Right lung (tissue), 10 donors: ENCODE measurements at places on chromosomes 7 and 10. TPM values are rescaled to one million over a fixed set of nuclear protein-coding genes. Genes with fewer than 3 reads are reported as not detected.

The BTBD16 gene
- polyA plus RNA-seq, result not detected

The XPNPEP1 gene
- 81.6 TPM for polyA plus RNA-seq

DNA sequence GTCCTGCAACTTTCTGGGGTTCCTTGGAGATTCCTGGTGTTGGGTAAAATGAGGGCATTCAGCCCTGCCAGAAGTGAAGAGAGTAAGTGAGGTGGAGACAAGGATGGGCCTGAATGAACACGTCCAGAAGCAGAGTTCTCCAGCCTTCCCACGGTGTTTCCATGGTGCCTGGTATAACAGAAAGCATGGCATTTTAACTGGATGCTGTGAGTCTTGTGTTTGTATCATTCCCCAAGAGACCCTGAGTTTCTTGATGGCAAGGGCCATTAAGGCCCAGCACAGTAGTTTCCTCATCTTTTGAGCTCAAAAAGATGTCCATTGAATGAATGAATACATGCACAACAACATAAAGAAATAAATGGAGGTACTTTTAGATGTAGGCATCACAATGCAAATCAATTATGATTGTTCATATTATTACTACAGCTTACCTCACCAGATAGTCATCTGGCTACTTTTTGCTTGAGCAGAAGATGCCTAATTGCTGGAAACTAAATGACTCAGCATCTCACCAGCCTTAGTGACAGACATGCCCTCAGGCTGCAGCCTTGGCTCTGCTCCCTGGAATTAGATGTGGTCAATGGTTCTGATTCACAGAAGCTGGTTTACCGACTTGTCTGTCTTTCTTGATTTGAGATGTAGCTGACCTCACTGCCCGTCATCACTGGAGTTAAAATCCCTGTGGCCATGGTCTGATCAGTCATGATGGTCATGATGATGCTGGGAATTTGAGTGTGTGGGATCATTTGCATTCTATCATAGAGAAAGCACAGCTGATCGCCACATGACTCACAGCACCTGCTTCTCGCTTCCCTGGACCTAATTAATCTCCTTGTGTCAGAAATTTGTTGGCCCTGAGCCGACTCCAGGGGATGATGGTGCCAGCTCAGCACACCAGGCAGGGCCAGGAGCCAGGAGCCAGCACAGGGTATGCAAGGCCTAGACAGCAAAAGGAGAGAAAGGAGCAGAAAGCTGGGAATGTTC is 83.9 kb downstream of the CXCL12 start:
- DNase-seq, result no peak

The PON3 gene
- 13.3 TPM for polyA plus RNA-seq

GRCh38 chr7:37341033-37341630 is 107.5 kb downstream of the ELMO1 start:
- no peak for DNase-seq

GRCh38 chr10:100485366-100485765 is 22.6 kb downstream of the WNT8B start:
- no peak for DNase-seq

The PLEKHS1 gene
- 0.13 TPM for polyA plus RNA-seq

The LRRC17 gene
- 265 TPM for polyA plus RNA-seq

DNA sequence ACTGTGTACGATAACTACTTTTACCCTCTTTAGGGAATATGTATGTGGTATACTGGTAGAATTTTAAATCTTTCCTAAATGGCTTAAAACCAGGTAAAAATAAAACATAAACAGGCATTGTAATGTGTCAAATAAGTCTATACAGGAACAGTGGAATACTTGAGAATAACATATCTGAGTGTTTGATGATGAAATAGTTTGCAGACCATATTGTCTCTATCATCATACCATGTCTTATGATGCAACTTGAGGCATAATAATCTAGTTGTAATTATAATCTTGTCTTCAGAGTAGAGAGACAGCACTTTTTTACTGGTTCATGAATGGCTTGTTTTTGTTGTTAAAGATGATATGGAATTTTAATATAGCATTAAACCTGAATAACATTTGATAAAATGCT is 293.5 kb downstream of the CDK14 start:
- no peak for DNase-seq

GRCh38 chr7:97013134-97013844 is 7.9 kb downstream of the DLX6 start:
- DNase-seq, result no peak

The ATP6V1F gene
- polyA plus RNA-seq, result 123 TPM

GRCh38 chr10:111265341-111265740 is 188.5 kb downstream of the ADRA2A start:
- DNase-seq, result no peak

GRCh38 chr7:24728503-24729364 is 28.5 kb downstream of the GSDME start:
- DNase-seq, result no peak

DNA sequence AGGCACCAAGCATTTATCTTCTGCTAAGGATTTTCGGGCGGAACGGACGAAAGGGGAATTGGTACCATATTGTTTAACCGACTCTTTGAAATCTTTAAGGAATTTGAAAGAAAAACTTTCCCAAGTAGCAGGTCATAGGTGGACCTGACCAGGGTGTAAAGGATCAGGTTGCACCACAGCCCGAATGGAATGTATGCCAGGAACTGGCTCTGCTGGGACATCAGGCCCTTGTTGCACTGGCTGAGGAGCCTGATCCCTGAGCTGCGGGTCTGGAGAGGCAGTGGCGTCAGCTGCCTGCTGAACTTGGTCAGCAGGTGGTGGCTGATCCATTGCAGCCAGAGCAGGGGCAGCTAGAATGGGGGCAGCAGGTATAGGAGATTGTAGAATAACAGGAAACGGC is 41.4 kb upstream of the AKR1C2 start:
- no peak for DNase-seq

DNA sequence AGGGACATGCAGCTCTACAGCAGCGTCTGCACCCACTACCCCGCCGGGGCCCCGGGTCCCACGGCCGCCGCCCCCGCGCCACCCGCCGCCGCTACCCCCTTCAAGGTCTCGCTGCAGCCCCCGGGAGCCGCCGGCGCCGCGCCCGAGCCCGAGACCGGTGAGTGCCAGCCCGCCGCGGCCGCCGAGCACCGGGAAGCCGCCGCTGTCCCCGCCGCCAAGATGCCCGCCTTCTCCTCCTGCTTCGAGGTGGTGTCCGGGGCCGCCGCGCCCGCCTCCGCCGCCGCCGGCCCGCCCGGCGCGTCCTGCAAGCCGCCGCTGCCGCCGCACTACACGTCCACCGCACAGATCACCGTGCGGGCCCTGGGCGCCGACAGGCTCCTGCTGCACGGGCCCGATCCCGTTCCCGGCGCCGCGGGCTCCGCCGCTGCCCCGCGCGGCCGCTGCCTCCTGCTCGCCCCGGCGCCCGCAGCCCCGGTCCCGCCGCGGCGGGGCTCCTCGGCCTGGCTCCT is 631 bp downstream of the OTUD1 start:
- DNase-seq, result no peak

DNA sequence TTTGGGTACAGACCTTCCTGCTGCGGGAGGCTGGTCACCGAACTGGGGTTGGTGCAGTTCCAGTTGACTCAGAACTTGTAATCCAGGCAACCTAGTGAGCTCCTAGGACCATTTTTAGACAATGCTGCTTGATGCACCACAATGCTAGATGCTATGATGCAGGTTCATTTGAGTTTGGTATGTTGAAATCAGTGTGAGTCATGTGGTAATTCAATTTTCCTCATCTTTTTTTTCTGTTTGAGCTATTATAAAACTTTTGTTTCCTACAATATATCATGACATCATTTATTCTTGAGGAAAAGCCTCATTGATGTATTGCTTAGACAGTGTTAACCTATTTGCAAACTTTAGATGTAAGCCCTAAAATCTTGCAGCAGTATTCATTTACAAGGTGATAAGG is 40.9 kb upstream of the MTPN start:
- DNase-seq, result no peak

GRCh38 chr10:47300429-47300931 is 483 bp downstream of the GDF10 start:
- DNase-seq, result no peak

DNA sequence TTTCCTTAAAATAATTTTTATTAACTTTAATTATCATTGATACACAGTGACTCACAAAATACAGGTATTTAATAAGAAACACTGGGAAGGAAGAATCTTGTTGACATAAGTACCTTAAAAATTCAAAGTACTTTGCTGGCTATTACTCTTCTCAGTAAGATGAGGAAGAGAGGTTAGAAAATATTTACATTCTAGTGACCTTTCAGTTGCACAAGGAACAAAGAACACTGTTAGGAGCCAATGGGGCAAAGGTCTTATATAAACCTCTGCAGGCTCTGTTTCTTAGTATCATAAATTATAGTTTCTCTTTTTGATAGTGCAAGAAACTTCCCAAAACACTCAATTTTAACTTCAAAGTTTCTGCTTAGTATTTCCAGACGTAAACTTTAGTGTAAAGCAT is 4.8 kb upstream of the TAX1BP1 start:
- DNase-seq, result no peak
